ENCODE measurements at places on chromosomes 3 and 15.

DNA sequence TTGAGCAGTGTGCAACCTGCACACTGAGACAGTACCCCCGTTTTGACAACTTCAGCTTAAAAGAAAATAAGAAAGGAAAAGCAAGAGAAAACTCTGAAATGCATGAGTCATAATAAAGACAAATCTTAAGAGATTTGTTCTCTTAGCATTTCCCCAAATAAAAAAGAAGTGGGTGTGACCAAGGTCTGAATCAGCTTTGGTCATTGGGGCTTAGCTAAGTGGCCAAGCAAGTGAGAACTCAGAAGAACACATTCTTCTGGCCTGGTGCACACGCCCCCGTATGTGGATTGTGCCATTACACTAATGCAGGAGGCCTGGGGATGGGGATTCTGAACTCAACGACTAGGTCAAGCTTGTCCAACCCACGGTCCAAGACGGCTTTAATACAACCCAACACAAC lies 56.9 kb upstream of the PDZRN3 start:
- no peak for DNase-seq

DNA sequence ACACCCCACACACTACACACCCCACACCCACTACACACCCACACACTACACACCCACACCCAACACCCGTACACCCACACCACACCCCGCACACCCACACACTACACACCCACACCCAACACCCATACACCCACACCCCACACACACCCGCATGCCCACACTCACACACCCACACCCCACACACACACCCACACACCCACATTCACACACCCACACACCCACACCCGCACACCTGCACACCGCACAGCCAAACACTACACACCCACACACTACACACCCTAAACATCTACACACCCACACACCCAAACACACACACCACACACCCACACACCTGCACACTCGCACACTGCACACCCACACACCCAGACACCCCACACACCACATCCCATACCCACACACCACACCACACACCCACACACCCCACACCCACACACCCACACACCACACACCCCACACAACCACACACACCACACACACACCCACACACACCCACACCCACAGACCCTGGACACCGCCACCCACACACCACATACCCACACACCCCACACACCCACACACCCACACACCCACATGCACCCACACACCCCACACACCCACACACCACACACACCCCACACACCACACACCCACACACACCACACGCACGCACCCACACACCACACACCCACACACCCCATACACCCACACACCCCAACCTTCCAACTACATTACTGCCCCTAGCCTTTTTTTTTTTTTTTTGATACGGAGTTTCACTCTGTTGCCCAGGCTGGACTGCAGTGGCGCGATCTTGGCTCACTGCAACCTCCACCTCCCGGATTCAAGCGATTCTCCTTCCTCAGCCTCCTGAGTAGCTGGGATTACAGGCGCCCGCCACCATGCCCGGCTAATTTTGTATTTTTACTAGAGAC lies 16.9 kb downstream of the CEP19 start:
- DNase-seq = no peak

DNA sequence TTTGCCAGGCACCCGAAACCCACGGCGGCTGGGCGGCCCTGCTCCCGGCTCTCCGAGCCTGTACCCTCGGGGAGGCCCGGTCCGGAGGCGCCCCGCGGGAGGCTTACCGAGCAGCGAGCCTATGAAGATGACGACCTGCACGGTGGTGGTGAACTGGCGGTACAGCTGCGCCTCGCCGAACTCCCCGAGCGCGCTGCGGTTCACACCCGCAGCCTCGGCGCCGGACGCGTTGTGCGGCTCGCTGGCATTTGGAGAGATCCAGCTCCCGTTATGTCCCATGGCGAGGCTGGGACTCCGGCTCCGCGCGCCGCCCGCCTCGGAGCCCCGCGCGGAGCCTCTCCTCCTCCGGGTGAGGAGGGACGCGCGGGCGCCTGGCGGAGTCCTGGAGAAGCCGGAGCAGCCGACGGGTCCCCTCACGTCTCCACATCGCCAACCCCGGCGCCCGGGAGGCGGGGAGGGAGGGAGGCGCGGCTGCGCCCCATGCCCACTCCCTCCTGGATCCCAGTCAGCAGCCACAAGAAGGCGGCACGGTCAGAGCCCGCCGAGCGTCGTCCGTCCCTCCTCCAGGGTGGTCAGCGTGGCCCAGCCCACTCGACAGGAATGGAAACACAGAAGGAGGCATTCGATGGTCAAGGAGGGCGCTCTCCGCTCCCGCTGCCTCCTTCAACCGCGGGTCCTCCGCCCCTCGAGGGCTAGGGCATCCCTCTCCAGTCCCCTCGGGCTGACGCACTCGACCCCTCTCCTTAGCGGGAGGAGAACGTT lies at the start of gene GPR176:
GPR176 (minus strand) TSS at position 519 of the 762 bp plus-strand sequence; CDS start at position 279, 240 bp downstream.
- no peak for DNase-seq

- DNase-seq = no peak
Observed at GRCh38 chr15:41462084-41462795, 31.4 kb upstream of the ITPKA start.

GRCh38 chr3:42007785-42008184 lies 45.9 kb upstream of the ULK4 start:
- no peak for DNase-seq

GRCh38 chr3:86890741-86891396 lies 100.1 kb downstream of the VGLL3 start:
- DNase-seq = no peak

DNA sequence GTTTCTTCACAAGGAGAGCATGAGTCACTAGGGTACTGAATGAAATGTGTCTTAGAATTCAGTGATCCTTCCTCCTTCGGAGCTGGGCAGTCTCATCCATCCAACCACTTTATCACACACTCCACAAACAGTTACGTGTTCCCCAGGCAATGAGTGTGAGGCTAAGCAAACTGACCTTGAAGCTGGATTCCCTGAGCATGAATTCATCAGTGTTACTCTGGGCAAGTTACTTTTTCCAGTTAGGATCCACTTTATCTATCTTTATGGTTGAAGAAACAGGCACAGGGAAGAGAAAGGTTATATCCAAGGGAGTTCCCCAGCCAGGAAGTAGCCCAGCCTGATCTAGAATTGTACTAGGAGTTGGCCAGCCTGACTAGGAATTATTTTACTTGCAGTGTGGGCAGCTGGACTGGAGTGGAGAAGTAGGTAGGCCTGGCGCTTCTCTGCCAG lies 17.1 kb upstream of the GCNT3 start:
- DNase-seq = peak; percentile 49

- no peak for DNase-seq
Observed at GRCh38 chr3:177459401-177459800, 262.1 kb upstream of the TBL1XR1 start.

Data from HuH-7 (cell line).